H1 (cell line): ENCODE measurements at places on chromosomes 12 and 14.

- DNase-seq, result no peak
These were observed 125.3 kb upstream of the HIF1A start for GRCh38 chr14:61569812-61570548.

- no peak for DNase-seq
These were observed 504.3 kb downstream of the SLC16A7 start for GRCh38 chr12:60100160-60100559.

DNA sequence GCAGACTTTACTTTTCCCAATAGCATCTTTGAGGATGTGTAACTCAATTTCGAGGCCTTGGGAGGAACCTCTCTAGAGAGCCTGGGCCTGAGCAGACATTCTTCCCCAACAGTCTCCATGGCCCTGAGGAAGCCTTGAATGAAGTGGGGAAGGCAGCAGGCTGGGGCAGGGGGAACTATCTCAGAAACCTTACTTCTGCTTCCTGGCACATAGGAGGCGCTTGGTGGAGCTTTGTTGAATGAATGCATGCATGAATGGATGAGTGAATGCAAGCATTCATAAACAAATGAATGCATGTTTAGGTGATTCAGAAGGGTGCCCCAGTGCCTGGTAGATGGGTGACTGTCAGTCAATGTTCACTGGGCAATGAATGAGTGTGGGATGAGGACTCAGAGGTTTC lies 58.3 kb downstream of the GALNT16 start:
- peak; percentile 39 for DNase-seq

DNA sequence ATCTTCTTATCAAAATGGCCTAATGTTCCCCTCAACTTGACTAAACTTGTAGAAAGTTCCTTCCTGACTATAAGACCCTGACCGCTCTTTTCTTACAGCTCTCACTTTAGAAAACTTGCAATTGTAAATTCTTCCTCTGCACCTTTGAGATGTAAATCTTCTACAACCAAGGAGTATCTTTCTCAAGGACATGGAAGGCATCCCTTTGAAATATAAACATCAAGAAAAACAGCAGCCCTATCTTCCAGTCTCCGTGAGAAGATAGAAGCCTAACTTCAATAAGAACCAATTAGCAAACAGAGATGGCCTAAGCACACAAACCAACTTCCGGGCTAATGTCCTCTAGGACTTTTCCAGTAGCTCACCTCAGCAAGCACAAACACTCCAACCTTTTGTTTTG lies 210.3 kb downstream of the CPNE8 start:
- DNase-seq, result no peak

DNA sequence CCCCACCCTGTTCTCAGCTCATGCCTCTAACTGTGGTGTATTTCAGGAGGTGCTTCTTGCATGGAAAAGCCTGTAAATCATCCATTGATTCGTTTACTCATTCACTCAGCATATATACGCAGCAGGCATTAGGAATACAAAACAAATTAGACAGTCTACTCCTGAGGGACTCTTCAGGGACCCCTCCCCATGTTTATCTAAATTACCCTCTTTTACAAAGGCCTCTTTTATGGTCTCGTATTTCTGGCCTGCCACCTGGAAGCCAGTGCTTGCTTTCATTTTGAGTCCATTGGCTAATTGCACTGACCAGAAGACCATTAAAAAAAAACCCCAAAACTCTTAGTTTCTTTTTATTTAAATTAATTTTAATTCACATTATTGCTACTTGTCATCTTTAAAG lies 134.4 kb downstream of the DACT1 start:
- DNase-seq, result no peak

DNA sequence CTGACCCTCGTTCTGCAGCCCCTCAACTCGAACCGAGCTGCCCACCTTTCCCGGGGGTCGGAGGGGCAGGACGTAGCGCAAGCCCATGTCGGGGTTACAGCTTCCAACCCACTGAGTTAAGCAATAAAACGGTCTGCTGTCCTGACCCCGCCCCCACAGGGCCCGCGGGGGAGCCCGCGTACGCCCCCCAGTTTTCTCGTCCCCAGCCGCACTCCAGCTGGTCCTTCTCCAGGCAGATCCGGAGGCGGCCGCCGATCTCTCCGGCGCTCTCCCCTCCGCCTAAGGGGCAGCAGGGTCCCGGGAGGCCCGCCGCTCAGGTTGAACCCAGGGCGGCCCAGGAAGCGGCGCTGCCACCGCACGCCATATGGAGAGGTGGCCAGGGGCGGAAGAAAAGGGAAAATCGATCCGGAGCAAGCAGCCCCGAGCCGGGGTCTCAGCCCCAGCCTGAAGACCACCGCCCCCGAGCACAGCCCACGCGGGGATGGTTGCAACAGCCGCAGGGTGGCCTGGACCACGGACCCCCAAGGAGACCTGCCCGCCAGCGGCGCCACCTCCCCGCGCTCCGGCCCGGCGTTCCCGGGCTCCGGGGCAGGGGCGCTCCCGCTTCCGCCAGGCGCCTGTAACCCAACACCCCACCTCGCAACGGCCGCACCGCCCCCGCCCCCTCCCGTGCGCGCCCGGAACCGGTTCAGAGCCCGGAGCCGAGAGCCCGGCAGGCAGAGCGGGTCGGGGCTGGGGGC lies 760 bp downstream of the ACTN1 start:
- DNase-seq, result peak; percentile 88

DNA sequence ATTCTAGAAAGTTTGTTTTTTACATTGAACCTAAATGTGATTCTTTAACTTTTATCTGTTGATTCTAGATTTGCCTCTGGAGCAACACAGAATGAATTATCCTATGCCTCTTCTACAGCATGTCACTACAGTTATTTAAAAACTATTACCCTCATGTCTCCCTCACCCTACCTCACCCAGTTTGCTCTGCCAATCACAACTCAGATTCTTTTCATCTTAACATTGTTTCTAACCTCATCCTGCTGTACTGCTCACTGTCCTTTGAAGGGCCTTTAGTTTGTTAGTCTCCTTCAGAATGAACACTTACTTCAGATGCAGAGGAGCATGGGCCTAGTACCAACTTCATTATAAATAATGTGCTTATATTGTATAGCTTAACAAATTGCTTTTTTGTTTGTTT lies 21.5 kb downstream of the YLPM1 start:
- no peak for DNase-seq

GRCh38 chr12:12508612-12509011 lies 54.1 kb downstream of the DUSP16 start:
- no peak for DNase-seq

DNA sequence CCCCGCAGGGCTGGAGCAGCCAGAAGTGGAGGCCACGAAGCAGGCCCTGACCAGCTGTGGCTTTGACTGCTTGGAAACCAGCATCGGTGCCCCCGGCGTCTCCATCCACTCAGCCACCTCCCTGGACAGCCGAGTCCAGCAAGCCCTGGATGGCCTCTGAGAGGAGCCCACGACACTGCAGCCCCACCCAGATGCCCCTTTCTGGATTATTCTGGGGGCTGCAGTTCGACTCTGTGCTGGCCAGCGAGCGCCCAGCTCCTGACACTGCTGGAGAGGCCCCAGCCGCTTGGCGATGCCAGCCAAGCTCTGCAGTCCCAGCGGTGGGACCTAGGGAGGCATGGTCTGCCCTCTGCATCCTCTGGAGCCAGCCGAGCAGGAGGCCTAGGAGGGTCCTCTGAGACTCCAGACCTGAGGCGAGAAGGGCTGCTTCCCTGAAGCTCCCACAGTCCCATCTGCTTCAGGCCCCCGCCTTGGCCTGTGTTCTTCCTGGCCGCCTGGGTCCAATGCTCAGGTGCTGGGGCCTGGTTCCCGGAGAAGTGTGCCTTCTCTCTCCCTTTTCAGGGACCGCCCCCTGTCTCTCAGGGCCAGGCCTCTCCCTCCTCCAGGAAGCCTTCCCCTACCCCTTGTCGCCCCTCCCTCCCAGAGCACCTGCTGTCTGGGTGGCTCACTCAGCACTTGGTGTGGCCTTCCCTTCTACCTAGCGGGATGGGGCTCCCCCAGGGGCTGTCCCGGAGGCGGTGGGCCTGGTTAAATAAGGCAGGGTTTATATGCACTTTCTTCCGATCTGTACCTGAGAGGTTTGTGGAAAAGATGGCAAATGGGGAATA lies 23.0 kb downstream of the MVK start:
- DNase-seq, result no peak

- DNase-seq, result no peak
These were observed 349.9 kb downstream of the C12orf50 start for GRCh38 chr12:87679251-87679650.

DNA sequence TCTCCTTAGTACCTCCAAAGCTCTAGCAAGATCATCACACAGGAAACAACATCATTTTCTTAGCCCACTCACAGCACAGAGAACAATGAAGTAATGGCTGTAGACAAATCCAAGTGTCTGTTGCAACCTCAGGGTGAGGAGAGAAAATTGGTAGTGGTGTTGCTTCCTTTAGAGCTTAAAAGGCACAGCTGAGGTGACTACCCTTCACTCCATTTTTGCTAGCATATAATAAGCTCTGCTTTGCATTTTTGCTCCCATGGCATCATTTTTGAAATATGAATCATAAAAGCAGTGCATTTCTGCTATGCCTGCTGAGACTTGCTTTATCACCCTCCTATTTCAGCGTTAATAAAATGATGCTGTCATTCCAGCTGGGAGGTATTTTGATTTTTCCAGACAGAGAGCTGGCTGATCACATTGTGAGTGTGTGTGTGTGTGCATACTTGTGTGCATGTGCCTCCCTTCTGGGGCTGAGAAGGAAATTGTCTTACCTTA lies 18.5 kb upstream of the PCNX1 start:
- no peak for DNase-seq
